T1000 (cell line): ENCODE measurements at places on chromosomes 16 and 17.

- DNase-seq = no peak
Measured at GRCh38 chr16:53071748-53072301, 17.0 kb downstream of the CHD9 start.

- peak; percentile 46 for DNase-seq
Measured at GRCh38 chr17:39238311-39238972, 12.7 kb upstream of the STAC2 start.

- DNase-seq = no peak
Measured at GRCh38 chr16:19316846-19317245, 31.3 kb downstream of the CLEC19A start.

DNA sequence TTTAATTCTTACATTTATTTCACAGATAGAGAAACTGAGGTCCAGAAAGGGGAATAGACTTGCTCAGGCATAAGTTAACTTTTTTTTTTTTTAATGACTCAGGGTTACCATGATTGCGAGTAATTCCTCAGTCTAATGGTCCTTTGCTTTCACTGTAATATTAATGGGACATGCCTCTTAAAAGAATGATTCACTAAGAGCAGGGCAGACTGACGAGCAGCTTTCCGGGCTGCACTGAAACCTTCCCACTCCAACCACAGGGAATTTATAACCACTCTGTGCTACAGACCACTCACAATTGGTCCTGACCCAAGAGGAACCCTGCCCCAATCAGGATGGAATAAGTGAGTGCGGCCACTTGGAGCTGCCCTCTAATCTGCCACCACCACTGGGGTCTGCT is 5.7 kb downstream of the HOXB2 start:
- no peak for DNase-seq

DNA sequence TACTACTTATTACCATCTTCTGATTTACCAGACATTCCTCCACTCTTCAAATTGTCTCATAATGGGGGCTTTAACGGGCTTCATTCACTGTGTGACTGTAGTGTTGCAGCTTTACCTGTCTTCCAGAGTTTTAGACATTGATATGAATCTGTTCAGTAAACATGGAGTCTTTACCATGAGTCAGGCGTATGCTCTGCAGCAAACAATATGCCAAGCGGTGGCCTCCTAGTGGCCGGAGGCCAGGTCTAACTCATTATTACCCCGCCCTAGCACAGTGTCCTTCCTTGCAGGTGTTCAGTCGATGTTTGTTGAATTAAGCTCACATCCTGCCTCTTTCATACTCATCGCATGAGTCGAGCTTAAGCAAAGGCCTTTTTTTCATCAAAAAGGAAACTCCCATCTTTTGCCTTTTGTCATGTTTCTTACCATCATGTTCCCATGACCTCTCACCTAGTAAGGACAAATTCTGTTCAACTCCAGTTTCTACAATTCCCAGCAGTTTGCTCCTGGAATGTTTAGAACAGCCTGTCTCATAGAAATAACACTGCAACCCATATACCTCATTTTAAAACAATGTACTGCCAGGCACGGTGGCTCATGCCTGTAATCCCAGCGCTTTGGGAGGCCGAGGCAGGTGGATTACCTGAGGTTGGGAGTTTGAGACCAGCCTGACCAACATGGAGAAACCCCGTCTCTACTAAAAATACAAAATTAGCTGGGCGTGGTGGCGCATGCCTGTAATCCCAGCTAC is 39.4 kb downstream of the TUBD1 start:
- DNase-seq = peak; percentile 81

GRCh38 chr17:68584581-68585303 is 16.4 kb downstream of the FAM20A start:
- DNase-seq = no peak

GRCh38 chr16:82824408-82824807 is 197.6 kb downstream of the CDH13 start:
- no peak for DNase-seq

- DNase-seq = no peak
Measured at GRCh38 chr16:3101018-3101840, 2.1 kb upstream of the ZSCAN10 start.

DNA sequence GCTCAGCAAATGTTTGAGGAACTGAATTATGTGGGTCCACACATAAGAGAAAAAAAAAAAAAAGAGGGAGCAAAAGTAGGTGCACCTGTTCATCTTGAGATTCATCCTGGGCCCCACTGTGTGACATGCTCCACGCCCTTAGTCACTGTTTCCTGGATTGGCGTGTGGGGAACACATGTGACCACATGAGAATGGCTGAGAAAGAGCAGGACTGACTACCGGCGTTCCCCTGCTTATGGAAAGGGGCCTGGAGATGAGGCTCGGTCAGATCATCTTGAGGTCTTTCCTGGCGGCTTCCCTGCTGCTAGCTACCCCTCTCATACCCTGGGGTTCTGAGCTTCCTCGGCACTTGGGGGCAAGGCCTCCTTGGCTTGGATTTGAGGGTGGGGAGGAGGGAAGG is 3.9 kb downstream of the DEXI start:
- DNase-seq = no peak

- no peak for DNase-seq
Measured at GRCh38 chr16:17972460-17972943, 364.0 kb downstream of the NPIPA8 start.

DNA sequence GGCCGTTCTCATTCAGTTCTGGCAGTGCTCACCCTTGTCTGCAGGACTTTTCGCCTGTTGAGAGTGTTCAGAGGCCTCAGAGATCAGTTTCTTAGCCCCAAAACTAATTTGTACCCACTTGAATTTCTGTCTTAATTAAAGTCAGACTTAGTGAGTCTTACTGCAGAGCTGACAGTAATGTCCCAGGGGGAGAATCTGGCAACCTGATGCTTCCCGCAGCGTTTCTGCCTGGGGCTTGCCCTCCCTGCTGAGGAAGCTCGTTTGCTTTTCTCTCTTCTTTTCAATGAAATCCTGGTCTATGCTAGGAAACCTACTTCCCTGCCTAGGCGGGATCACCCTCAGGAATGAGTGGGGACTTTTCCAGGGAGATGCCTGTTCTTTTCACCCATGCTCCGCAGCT is 25.3 kb downstream of the DBNDD1 start:
- no peak for DNase-seq

GRCh38 chr17:49969134-49969759 is at the start of gene DLX4:
Gene DLX4 (plus strand): TSS chr17:49969190. CDS start chr17:49969469, 279 bp downstream.
- DNase-seq = no peak

DNA sequence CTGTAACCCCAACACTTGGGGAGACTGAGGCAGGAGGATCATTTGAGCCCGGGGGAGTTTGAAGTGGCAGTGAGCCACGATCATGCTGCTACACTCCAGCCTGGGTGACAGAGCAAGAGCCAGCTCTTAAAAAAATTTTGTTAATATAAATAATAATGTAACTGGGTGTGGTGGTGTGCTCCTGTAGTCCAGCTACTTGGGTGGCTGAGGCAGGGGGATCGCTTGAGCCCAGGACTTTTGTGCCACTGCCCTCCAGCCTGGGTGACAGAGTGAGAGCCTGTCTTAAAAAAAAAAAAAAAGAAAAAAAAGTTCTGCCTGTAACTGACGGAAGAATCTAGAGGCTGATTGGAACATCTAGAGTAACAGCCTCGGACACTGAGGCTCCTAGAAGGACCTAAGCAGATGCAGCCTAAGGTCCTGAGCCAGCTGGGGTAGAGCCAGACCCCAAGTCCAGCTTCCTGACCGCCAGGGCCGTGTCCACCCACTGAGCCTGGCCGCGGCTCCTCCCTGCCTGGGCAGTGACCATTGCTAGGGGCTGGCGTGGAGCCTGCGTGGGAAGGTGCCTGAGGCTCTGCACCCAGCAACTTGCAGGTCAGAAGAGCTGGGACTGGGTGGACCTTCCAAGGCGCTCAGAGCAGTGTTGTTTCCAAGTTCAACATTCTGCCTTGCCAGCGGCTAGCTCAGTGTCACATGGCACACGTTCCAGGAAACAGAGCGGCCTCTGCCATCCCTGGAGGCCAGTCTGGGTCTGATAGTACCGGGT is 209.4 kb upstream of the CIBAR2 start:
- no peak for DNase-seq

DNA sequence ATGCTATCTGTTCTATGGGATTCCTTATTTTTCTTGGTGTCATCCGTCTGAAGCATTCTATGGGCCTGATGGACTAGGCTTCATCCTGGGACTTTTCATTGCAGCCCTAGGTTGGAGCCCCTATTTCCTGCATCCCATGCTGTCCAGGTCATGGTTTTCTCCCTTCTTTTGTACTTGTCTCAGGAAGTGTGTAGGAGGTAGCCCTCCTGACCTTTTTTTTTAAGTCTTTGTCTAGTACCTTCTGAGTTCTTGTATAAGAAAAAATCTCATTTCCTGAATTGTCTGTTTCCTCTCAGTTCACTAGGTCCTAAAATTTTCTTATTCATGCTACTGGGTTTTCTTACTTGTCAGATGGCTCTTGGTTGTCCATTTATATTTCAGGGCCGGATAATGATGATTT is 6.0 kb downstream of the NDEL1 start:
- no peak for DNase-seq

DNA sequence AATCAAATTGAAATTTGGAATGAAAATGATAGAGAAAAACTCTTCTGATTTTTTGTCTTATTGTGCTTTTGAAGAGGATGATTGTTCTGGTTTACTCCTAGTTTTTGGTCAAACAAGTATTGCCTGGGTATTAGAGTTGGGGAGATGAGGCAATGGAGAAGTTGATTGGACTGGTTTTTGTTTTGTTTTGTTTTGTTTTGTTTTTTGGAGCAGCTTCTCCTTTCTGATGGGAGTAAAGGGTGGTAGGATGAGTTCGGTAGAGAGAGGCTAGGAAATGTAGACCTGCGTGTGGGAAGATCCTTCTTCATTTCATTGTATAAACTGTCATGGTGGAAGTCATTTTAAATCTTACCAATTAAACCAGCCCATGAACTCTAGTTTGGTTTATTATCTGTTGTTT is 17.7 kb downstream of the ATP6V0A1 start:
- DNase-seq = no peak

DNA sequence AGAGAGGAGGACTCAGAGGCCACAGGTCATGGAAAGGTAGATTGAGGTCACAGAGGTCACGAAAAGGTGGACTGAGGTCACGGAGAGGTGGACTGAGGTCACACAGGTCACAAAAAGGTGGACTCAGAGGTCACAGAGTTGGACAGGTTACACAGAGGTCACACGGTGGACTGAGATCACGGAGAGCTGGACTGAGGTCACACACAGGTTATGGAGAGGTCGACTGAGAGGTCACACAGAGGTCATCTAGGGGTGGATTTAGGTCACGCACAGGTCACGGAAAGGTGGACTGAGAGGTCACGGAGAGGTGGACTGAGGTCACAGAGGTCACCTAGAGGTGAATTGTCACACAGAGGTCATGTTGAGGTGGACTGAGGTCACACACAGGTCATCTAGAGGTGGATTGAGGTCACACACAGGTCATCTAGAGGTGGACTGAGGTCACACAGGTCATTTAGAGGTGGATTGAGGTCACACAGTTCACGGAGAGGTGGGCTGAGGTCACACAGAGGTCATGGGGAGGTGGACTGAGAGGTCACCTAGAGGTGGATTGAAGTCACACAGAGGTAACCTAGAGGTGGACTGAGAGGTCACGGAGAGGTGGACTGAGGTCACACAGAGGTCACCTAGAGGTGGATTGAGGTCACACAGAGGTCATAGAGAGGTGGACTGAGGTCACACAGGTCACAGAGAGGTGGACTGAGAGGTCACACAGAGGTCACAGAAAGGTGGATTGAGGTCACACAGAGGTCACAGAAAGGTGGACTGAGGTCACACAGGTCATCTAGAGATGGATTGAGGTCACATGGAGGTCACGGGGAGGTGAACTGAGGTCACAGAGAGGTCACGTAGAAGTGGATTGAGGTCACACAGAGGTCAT is 26.7 kb upstream of the JPT2 start:
- DNase-seq = peak; percentile 21

GRCh38 chr17:11608396-11608795 is 10.1 kb downstream of the DNAH9 start:
- DNase-seq = no peak

GRCh38 chr17:80691784-80692183 is 147.1 kb downstream of the RPTOR start:
- no peak for DNase-seq

DNA sequence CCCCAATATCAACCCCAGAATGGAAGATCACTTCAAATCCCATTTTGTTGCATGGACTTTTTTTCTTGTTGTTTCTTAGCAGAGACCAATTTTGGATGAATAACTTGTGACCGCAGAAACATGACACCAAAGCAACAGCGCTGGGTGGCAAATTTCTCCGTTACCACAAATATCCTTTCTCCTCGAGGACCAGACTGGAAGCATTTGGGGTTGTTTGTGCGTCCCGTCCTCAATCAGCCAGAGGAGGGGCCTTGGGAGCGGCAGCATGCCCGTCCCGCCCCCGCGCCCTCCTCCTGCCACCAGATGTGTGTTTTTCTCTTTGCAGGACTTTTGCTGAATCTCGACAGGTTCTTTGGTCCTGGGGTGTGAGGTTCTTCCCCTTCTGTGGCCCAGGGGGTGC is 282.5 kb upstream of the FOXF1 start:
- no peak for DNase-seq

GRCh38 chr17:2259769-2260536 is 43.6 kb downstream of the SMG6 start:
- DNase-seq = no peak

- DNase-seq = no peak
Measured at GRCh38 chr17:62572888-62573401, 54.5 kb upstream of the MRC2 start.

- no peak for DNase-seq
Measured at GRCh38 chr17:29615048-29615385, 7.7 kb downstream of the CORO6 start.

DNA sequence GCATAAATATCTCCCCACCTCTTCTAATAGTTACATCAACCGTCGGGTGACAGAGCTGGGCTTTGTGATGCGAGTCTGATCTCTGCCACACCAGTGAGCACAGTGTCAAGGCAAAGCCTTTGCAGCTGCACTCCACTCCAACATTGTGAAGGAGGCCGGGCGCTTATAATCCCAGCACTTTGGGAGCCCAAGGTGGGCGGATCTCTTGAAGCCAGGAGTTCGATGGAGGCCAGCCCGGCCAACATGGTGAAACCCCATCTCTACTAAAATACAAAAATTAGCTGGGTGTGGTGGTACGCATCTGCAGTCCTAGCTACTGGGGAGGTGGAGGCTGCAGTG is 18.9 kb downstream of the CYB5D2 start:
- DNase-seq = no peak

DNA sequence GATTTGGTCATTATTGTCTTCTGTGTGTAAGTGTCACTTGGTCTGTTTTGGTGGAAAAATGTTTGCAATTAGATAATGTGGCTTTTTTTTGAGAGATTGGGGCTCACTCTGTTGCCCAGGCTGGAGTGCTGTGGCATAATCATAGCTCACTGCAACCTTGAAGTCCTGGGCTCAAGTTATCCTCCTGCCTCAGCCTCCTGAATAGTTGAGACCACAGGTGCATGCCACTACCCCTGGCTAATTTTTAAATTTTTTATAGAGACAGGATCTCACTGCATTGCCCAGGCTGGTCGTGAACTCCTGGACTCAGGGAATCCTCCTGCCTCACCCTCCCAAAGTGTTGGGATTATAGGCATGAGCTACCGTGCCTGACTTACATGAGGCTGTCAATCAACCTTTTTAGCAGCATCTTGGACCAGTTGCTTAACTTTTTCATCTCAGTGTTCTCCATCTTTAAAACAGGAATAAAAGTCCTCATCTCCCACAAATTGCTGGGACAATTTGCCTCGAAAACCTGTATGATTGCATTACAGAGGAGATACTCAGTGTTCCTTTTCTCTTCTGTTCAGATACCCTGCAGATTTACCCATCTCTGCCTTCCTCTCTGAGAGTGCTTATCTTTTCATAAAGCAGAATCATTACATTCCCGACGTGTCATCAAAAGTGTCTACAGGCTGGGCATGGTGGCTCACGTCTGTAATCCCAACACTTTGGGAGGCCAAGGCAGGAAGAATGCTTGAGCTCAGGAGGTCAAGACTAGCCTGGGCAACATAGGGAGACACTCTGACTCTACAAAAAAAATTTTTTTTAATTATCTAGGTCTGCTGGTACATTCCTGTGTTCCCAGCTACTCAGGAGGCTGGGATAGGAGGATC is 19.1 kb downstream of the ACSF2 start:
- no peak for DNase-seq
